ENCODE measurements at places on chromosomes 5 and 9. TPM values are rescaled to one million over a fixed set of nuclear protein-coding genes. Genes with fewer than 3 reads are reported as not detected.

C9orf153 gene
- not detected for polyA plus RNA-seq

FAM221B gene
- not detected for polyA plus RNA-seq

SURF6 gene
- polyA plus RNA-seq, result 14.7 TPM

SAXO1 gene
- polyA plus RNA-seq, result not detected

PCDHGA6 gene
- polyA plus RNA-seq, result 0.96 TPM

CDC14B gene
- polyA plus RNA-seq, result 5.2 TPM

PRR16 gene
- 4.6 TPM for polyA plus RNA-seq

LPCAT1 gene
- 50.3 TPM for polyA plus RNA-seq

IL13 gene
- polyA plus RNA-seq, result not detected

PCDHB2 gene
- polyA plus RNA-seq, result 2.9 TPM

DNA sequence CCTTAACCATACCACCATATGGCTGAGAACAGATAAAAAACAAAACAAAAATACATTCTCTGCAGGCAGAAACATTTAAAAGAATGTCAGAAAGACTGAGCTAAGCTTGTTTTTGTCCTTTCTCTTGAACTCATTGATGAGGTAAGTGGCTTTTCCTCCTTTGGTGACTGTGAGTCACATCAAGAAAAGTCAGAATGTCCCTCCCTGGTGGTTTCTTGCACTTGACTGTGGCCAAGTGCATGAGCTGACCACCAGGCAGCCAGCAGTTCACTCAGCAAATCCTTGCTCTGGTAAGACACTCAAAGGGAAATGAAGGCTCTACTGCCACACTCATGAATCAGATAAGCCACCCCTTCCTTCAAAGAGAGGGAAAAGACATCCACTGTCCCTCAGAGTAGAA, 970.9 kb downstream of the TAF11L14 start:
- no peak for DNase-seq

- DNase-seq, result peak; percentile 22
Measured at GRCh38 chr9:13351778-13352386, 72.4 kb upstream of the MPDZ start.

- DNase-seq, result peak; percentile 27
Measured at GRCh38 chr9:35257986-35258659, 96.3 kb downstream of the UNC13B start.

- no peak for DNase-seq
Measured at GRCh38 chr5:10642367-10642766, 78.5 kb downstream of the ANKRD33B start.

DNA sequence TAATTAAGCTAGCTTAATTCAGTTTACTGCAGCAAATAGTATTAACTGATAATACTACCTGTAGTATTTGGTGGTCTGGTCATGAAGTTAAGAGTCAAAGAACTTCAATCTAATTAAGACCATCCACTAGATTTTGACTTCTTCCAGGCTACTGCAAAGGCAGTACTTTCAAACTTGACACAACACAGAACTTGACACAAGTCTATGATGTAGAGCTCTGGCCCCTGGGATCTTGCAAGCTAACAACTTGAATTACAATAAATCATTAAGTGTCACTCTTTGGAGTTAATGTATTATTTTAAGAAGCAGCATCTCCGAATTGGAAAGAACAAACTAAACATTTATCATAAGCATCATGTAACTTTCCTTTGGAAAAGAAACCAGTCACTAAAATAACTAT, 40.9 kb downstream of the UIMC1 start:
- DNase-seq, result no peak

DNA sequence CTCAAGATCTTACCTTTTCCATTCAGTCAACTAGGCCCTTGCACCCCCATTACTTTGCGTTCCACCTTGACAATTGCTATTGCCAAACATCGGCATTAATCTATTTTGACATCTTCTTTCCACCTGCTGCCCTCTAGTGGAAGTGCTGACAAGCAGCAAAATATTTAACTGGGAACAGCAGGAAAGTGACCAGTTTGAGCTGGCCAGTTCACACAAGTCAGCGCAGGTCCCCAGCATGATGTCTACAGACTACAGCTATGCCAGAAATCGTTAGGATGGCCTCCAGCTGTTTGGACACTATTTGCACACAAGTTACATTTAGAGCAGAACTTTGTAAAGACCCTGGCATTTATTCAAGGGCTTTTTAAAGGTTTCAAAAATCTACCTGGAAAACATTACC, 160.1 kb downstream of the GHR start:
- DNase-seq, result peak; percentile 78

DNA sequence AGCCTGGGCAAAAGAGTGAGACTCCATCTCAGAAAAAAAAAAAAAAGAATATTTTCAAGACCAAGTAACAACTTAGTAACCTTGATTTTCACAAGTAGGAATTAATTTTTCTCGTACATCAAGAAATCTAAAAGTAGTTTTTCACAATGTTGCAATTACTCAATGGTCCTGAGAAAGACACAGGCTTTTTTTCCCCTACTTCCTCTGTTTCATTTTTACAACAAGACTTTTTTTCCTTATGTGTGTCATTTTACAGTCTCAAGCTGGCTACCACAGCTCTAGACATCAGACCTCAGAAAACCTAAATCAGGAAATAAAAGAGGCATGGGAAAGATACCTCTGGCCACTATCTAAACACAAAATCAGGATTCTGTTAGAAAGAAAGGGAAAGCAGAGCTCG, 45.9 kb downstream of the WDR36 start:
- no peak for DNase-seq

DNA sequence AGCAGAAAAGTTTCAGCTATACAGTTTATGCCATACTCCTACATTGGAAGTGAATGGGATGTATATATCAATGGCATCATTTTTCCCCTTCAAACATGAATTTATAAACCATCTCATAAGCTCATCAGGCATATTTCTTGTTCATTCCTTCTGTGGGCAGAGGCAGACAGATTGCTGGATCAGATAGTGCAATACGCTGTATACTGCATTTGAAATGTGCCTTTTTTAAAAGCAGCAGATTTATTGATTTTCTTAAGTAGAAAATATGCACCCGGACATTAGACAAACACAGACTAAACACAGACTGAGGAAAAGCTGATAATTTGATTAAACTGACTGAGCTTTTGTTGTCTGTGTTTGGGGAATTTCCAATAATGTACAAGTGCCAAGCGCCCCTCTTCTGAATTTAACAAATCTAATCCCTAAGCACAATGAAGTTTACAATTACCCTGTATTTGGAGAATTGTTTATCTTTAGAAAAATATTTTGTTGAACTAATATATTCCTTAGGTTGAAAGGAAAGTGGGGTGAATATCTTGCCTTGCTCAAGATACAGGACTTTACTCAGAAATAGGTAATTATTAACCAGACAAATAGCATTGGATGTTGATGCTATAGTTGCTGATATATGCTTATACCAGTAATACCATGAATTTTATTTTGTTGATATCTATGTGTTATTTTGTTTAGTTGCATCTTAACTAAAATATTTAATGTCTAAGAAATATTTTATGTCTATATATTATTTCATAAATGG, 566.6 kb upstream of the MEF2C start:
- DNase-seq, result no peak

GRCh38 chr5:33891788-33892619, at the start of gene ADAMTS12:
TSS of gene ADAMTS12 (minus strand) at chr5:33891990. CDS start at chr5:33891856, 134 bp downstream.
- DNase-seq, result peak; percentile 49

DNA sequence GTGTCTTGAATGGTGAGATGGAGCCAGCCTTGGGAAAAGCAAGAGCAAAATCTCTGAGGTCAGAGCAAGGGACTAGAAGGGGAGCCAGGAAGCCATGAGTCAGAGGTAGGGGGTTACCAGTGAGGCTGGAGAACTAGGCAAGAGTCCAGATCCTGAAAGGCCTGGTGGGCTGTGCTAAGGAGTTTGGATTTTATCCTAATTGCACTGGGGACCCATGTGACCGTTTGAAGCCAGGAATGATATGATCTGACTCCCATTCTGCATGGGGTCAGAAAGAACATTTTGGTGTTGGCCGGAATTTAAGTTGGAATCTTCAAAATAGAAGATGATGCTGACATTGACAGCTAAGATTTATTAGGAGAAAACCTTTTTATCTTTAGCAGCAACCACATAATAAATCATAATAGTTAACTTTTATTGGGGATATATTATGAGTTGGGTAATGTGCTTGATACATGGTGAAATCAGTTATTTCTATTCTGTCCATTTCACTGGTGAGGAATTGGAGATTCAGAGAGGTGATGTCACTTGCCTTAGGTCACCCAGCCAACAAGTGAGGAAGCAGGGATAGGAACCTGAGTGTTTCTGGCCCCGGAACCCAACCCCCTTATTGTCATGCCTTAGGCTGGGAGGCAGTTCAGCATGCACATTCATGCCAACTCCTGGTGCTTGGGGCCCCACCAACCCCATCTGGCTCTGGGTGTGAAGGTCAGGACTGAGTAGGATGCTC, 61.5 kb upstream of the RARS1 start:
- no peak for DNase-seq

Data from mammary epithelial cell (primary cell).